ENCODE measurements at places on chromosomes 16 and 17.

DNA sequence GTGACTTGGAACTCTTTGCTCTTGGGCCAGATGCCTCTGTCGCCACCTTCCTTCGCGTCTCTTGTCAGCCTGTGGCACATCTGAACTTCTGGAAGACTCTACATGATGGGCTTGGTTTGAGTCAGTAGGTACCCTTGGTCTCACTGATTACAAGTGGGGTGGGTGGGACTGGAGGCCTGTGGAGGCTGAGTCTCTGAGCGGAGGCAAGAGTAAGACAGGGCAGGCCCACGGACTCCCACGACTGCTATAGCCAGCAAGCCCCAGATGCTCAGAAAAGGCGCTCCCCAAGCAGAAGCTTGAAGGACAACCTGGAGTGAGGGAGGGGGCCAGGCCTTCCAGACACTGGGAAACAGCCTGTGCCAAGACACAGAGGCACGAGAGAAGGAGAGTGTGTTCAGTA, 145.7 kb downstream of the SNX29 start:
- no peak for DNase-seq

DNA sequence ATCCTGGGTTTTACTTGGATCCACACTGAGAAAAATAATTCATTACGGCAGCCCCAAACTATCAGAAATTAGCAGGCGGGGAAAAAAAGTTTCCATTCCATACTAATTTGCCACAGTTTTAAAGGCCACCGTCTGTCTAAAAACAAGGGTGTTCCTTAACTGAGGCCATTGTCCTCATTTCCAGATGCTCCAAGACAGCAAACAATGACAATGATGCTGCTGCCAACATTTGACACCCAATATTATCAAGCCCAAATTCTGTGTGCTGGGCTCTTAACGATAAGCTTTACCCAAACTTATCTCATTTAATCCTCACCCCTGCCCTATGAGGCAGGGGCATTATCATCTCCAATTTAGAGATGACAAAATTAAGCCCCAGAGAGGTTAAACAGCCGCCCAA, 26.3 kb downstream of the CUEDC1 start:
- DNase-seq, result no peak

DNA sequence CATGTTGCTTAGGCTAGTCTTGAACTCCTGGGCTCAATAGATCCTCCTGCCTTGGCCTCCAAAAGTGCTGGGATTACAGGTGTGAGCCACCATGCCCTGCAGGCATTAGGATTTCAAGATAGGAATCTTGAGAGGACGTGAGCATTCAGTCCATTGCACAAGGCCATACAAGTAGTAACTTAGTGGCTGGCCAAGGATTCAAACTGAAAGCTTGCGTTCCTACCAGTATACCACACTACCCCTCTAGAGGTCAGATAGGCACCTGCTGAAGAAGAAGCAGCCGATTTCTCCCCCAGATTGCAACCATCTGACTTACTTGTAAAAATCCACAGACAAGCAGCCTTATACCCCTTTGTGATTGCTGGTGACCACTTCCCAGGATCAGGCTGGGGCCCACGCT, 80.9 kb downstream of the CACNG3 start:
- no peak for DNase-seq

GRCh38 chr16:82880346-82880745, 253.6 kb downstream of the CDH13 start:
- DNase-seq, result no peak

DNA sequence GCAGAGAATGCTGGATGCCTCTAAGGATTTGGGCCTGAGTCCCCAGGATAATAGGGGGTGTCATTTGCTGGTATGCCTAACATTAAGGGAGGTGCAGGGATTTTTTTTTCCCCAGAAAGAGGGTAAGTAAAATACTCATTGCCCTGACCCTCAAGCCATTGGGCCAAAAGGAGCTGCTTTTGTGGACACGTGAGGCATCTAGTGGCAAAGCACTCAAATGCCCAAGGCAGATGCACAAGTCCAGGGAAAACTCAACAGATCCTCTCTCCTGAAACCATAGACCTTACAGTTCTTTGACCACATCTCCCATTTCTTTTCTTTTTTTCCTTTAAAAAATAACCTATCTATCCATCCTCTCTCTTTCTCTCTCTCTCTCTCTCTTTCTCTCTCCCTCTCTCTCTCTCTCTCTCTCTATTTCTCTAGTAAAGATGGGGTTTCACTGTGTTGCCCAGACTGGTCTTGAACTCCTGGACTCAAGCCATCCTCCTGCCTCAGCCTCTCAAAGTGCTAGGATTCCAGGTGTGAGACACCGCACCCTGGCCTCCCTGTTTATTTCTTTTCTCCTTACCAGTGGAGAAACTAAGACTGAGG, 11.8 kb downstream of the IRX5 start:
- DNase-seq, result no peak

- no peak for DNase-seq
Measured at GRCh38 chr16:65313936-65314626, 192.2 kb upstream of the CDH11 start.

- no peak for DNase-seq
Measured at GRCh38 chr17:9361188-9361955, 214.2 kb downstream of the STX8 start.

GRCh38 chr17:75288770-75289114, 491 bp downstream of the SLC25A19 start:
- DNase-seq, result no peak

- no peak for DNase-seq
Measured at GRCh38 chr16:9286930-9287329, 195.5 kb downstream of the HAPSTR1 start.

DNA sequence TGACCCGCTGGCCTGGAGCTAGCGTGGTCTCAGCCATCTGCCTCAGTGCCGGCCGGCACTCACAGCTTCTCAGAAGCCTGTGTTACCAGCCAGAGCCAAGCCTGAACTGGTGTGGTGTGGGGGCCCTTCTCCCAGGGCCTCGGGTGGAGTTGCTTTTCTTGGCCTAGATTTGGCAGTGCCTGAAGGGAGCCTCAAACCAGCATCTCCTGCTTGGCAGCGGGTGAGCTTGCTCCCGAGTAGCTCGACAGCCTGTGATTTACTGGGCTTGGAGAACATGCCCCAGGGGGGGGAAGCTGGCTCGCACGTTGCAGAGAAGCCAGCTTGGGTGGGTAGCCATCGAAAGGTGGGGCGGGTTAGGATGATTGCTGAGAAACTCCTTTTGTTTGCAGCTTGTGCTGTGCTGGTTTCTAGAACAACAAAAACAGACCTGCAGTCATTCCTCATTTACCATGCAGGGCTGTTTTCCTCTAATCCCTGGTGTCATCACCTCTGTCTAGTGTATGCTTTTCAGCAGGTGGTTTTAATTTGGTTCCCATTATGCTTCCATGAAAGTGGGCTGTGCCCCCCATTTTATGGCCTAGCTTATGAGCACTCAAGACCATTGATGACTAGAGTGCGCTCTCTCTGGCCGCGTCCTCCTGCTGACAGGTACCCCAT, 42.2 kb downstream of the TBCD start:
- no peak for DNase-seq

DNA sequence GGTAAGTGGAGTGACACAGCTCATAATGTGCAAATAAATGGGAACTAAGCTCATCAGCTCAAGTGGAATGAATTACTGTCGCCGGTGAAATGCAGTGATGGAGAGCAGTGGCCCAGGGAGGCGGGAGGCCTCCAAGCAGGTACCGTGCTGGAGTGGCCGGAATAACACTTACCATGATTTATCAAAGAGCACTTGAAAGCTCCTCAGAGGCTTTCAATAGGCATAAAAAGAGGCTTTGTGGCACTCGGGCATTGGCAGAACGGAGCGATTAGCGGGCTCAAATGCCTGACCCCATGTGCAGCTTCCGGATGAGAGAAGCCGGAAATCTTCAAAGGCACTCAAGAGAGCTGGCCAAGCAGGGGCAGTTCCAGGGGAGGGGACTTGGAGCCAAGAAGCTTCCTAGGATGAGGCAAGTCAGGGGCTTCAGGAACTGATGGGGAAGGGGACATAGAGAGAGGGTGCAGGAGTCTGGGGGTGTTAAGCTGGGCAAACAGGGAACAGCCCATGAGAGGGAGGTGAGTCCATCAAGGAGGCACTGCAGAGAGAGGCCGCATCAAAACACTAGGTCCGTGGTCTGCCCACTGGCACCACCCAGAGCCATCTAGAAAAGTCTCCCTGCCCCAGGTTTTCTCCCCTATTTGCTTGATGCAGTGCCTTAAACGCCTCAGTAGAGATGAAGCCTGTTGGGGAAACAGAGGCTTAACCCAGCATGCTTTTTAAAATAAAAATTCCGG, 144.0 kb upstream of the IRX6 start:
- no peak for DNase-seq

- no peak for DNase-seq
Measured at GRCh38 chr17:48441862-48442261, 11.8 kb upstream of the SKAP1 start.

DNA sequence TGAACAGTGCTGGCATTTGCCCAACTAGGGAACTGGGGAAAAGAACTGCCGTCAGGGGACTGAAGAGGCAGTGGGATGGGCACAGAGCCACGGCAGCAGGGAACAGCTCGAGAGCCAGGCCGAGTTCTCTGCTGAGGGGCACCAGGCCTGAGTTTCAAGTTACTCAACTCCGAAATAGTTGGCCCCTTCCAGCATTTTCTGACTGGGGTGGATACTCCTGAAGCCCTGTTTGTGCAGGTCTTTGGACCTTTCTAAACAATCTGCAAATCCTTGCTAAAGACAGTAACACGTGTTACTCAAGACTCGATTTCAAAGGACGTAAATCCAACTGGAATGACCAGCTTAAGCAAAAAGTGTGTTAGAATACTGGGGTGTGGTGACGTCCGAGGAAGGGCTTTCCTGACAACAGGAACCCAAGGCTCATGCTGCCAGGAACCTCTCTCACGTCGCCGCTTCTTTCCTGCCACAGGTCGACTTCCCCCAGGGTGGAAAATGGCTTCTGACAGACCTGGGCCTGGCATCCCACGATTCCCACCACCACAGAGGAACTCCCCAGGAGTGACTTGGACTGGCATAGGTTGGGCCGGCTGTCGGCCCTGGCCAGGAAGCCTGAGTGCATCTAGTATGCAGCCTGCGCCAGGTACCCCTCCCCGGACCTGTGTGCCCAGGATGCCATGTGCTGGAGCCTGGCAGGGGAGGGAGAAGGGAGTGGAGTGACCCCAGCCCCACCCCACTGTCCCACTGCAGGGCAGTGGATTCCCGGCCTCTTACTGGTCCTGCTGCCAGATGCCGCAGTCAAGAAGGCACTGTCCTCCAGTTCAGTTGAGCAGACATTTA, 71.9 kb downstream of the N4BP1 start:
- DNase-seq, result peak; percentile 85

DNA sequence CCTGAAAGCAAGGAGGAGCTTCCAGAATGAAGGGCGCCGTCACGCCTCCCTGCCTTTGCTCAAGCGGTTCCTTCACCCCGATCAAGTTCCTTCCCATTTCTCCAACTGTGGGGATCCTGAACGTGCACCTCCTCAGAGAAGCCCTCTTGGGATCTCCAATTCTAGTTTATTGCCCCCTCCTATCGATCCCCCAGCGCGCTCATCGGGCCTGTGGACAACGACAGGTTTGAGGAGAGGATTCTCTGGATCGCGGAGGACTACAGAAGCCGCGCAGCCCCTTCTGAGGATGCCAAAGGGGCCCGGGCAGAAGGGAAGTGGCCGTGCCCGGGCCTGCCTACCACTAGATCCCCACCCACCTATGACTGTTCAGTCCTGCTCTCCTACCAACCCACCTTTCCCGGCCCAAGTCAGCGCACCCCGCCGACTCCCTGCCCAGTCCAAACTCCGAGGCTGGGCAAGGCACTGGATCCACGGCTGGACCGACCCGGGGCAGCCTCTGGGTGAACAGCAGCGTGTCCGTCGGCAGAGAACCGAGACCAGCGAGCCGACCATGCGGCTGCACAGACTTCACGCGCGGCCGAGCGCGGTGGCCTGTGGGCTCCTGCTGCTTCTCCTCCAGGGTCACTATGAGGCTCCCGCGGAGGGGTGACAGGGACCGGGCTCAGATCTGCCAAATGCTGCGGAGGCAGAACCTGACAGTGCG, 12.8 kb upstream of the CES3 start:
- no peak for DNase-seq

Data from vagina (tissue), 2 donors.